ENCODE measurements at places on chromosomes 1 and 21. TPM values are rescaled to one million over a fixed set of nuclear protein-coding genes. Genes with fewer than 3 reads are reported as not detected.

LRRC8C gene
- total RNA-seq: 8.9 TPM

SPRR2G gene
- not detected for total RNA-seq

TBX19 gene
- total RNA-seq: 0.99 TPM

CLIC6 gene
- 0.11 TPM for total RNA-seq

C4BPA gene
- under 0.01 TPM for total RNA-seq

AADACL3 gene
- total RNA-seq: not detected

ELAVL4 gene
- total RNA-seq: 0.40 TPM
